ENCODE measurements at places on chromosomes 4 and X.

DNA sequence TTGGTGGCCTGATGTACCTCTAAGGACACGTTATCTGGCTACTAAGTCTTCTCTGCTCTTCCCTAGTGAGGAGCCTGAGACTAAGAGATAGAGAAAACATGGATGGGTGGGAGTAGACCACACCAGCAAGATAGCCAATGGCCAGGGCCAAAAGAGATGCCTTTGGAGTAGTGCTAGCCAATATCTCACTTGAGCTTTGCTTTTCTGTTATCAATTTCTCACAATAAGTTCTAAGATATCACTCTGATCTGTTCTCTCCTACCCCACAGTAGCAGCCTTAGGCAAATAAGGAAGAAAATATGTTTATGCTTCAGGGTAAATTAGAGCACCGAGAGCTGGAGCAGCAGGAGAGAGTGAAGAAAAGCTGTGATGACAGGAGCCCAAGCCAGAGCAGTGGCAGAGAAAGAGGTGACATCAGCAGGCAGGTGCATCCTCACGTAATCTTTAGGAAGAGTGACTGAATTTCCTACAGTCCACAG, 343.9 kb upstream of the NOCT start:
- no peak for DNase-seq

DNA sequence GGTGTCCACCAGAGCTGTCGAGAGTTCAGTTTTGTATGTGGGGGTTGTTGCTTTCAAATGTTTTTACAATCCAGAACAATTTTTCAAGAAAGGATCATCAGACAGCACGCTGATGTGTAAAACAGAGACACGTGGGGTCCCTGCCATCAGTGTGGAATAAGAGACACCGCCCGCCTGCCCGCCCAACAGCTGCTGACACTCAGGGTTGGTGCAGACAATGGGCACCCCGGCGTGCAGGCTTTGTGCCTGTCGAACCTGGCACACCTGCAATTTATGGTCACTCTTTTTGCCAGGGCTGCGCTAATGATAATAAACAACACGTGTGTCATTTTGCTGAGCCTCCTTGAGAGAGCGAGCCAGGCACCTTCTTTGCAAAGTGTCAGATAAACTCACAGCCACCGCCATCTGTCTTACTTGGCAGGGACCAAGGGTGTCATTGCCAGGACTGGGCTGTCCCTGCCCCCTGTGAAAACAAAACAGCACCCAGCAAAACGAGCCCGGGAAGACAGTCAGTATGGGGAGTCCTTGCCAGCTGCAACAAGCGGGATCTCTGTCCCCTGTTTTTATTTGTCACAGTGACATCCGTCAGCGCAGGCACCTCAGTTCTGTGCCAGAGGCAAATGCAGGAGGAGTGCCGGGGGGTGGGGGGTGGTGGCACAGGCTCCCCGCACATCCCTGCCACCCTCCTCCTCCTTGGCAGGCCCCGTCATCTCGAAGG, 69.1 kb downstream of the PSAPL1 start:
- no peak for DNase-seq

- DNase-seq = no peak
Observed at GRCh38 chr4:69576251-69576877, 63.1 kb downstream of the UGT2A2 start.

DNA sequence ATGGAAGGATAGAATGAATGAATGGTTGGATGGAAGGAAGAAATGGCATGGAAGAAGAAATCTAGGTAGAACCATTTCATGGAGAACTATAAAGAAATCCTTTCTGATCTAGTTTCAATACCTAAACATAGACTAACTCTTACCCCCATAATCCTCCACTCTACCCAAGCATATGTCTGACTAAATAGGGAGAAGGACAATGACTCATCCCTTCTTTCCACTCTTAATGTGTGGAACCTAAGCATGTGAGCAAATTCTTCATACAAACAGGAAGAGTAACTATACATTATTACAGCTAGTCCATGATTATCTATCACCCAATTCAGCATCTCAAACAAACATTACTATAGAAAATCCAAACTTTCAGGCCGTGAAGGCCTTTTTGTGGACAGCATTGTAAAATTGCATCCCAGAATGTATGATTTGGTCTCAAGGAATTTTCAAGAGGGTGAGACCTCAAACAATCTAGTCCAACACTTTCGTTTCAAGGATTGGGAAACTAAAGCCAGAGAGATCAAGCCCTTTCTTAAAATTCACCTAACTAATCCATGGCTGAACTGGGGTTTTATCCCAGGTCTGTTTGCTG, 11.2 kb downstream of the C1QTNF7 start:
- DNase-seq = no peak

- DNase-seq = no peak
Observed at GRCh38 chr4:57034520-57034919, 55.8 kb downstream of the POLR2B start.

- DNase-seq = no peak
Observed at GRCh38 chrX:36431819-36432218, 512.3 kb downstream of the CFAP47 start.

DNA sequence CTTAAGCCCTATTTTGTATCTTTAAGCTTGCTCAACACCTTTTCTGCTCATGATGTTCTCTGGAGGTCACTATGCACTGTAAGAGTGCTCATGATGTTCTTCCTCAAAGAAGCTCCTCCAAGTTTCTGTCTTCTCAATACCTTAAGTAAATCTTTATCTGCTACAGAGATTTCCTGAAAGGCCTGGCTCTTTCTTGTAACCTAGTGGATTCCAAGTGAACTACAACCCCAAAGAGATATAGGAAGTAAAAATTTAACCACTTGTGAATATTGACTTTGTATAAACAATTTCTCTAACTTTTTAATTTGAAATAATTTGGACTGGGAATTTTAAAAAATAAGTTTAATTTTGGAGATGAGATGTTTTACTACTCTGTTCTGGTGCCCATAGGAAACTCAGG, 39.3 kb upstream of the XK start:
- no peak for DNase-seq

GRCh38 chrX:44382871-44383270, 39.4 kb upstream of the EFHC2 start:
- DNase-seq = no peak

- DNase-seq = no peak
Observed at GRCh38 chr4:185540487-185541120, 5.3 kb upstream of the PDLIM3 start.

DNA sequence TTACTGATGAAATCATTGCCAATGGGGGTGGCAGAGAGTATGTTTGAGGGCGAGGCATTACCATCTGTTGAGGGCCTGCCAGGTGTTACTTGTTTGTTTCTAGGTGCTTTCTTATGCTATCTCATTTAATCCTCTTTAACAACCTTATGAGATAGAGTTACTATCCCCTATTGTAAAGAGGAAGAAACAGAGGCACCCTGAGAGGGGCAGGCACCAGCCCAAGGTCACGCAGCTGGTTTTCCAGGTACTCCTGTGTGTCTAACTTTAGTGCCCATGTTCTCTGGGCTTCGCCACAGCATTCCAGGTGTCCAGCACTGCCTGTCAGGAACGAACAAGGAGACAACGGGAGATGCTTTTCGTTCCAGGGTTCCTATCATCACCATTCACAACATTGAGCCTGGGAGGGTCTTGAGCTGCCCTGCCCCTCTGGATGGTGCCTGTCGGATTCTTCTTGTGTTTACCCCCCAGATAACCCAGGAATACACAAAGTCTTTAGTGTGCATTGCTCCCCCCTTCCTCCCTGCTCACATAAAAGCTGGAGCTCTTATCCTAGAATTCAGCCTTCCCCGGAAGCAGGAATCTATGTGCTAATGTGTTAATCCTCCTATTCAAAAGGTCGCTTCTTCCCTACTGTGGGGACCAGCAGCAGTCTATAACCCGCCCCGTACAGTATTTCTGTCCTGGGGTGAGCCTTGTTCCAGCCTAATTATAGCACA, 24.9 kb upstream of the GPC4 start:
- DNase-seq = peak; percentile 48

GRCh38 chr4:153531976-153532626, 65.9 kb downstream of the TMEM131L start:
- DNase-seq = no peak

DNA sequence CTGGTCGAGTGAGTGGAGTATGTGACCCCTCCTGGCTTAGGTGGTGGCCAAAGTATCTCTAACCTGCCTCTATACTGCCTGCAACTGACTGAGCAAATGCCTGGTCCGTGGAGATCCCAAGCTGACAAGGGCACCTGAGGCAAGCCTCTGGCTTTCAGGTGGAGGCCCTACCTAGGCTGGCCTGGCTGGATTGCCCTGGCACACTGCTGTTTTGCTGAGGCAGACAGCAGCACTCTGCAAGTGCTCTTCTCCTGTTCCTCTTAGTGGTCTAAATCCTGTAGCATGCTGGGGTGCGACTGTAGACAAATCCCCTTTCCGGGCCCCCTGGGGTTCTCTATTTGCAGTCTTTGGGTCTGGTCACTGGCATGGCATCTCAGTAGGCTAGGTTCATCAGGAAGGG, 44.8 kb downstream of the PNMA5 start:
- DNase-seq = no peak

- no peak for DNase-seq
Observed at GRCh38 chrX:12825801-12826200, 34.6 kb downstream of the PRPS2 start.

- DNase-seq = no peak
Observed at GRCh38 chrX:39903343-39903742, 194.4 kb downstream of the BCOR start.

- DNase-seq = no peak
Observed at GRCh38 chr4:2914256-2915126, 48.7 kb downstream of the NOP14 start.

- peak; percentile 83 for DNase-seq
Observed at GRCh38 chr4:90171491-90171890, 44.3 kb downstream of the CCSER1 start.

DNA sequence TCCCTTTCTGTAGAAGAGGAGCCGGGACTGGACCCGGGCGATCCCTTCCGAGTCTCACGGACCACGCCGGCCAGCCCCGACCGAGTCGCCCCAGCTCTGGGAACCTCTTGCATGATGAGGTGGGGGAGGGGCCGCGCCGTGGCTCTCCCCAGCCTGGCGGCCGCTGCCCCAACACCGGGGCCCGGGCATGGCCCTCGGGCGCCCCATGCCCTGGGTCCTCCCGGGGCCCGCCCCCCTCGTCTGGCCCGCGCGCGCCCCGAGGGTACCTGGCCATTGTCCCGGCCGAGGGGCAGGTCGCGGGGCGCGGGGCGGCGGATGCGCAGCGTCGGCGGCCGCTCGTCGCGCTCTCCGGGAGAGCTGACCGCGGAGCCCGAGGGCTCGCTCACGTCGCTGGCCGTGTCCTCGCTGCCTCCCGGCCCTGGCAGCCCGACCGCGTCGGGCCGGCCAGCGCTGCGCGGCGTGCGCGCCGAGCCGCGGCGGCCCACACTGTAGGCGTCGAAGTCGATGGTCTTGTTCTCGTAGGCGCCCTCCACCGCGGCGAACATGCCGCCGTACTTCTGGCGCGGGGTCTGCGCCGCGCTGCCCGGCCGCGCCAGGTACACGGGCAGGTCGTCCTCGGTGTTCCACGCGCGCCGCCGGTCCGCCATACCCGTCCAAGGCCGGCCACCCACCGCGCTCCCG, 423 bp downstream of the CRMP1 start:
- DNase-seq = peak; percentile 61

GRCh38 chr4:83323136-83323535, 11.5 kb downstream of the HPSE start:
- no peak for DNase-seq

DNA sequence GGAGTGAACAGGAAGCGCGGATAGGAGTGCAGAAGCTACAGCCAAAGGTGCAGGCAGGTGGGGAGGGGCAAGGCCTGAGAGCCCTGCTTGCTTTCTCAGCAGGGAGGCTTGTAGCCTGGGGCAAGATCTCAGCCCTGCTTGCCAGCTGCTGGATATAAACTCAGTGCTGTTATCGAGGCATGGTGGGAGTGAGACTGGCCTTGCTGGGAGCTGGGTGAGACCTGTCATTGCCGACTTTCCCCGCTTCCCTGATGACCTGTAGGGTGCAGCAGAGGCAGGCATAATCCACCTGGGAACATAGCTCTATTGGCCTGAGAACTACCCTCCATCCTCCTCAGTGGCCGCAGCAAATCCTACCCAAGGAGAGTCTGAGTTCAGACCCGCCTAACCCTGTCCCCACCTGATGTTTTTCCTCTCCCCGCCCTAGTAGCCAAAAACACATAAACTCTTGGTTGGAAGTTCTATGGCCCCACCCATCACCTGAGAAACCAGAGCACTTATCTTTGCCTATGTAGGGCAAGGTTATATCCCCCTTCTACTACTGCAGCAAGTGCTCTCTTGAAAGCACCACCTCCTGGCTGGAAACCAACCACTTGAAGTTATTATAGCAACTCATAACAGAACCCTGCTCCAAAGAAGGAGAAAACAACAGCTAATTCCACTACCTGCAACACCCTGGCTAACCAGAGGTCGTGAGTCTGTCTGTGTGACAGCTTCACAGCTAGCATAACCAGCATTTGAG, 80.7 kb downstream of the FHIP1A start:
- DNase-seq = no peak

DNA sequence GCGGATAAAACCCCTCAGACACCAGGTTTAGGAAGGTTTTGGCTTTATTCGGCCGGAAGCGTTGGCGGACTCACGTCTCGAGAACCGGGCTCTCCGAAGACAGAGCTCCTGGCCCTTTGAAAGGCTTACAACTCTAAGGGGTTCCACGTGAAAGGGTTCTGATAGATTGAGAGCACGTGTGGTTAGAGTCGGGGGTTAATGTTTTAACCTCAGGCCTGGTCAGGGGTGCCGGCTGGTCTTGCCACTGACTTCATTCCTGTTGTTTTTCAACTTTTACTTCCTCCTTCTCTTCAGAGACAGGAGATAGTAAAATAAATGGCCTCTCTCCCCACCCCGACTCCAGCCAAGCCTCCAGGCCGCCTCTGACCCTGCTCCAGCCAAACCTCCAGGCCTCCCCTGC, 4.7 kb upstream of the ASMT start:
- no peak for DNase-seq

DNA sequence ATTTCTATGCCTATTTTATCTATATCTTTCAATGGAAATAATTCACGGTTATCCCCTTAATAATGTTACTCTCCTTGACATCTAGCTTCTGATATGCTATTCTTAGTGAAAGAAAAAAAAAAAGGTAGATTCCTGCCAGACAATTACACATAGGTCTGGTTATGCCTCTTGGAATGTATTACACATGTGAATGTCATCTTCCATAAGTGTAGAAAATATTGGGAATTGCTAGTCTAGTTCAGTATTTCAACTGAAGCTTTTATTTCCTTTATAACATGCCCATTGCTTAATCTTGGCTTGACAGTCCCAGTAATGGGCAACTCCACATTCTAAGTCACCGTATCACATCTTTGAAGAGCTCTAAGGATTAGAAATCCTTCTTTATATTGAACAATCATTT, 25.4 kb upstream of the PPP1R2C start:
- DNase-seq = no peak

DNA sequence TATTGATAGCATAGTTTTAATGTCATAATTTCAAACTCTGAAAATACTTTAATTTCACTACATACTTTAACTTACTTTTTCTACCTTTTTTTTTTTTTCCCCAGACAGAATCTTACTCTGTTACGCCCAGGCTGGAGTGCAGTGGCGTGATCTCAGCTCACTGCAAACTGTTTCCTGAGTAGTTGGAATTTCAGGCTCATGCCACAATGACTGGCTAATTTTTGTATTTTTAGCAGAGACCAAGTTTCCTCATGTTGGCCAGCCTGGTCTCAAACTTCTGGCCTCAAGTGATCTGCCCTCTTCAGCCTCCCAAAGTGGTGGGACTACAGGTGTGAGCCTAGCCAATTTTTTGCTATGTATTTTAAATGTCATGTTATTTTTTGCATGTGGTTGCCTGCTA, 741.6 kb downstream of the TRAM1L1 start:
- DNase-seq = no peak

- DNase-seq = no peak
Observed at GRCh38 chr4:47222276-47222675, 190.9 kb downstream of the GABRB1 start.

- DNase-seq = no peak
Observed at GRCh38 chr4:45580334-45580733, 543.5 kb downstream of the GABRG1 start.
